CD4-positive, alpha-beta T cell treated with Interferon alpha-2 for 1 hour (primary cell): ENCODE measurements at places on chromosomes 13 and 19.

DNA sequence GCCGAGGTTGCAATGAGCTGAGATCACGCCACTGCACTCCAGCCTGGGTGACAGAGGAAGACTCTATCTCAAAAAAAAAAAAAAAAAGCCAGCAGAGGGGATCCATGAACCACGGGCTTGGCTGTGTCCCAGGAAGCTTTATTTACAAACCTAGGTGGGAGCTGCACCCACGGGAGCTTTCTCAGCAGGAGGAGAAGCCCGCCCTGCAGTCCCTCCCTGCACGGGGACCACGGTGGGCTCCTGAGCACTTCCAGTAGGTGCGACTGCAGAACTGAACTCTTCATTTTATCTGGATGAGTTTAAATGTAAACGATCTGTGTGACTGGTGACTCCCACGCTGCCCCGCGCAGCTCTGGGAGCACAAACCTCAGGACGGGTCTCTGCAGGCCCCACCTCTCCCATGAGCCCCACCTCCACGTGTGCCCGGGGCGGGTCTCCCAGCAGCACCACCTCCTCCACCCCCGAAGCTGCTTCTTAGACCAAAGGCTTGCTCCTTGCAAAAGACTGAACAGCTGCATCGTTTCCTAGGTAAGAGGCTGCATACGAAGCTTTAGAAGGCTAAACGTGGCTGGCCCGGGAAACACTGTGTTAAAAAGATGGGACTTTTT, 66.4 kb downstream of the SPACA7 start:
- DNase-seq, result no peak

DNA sequence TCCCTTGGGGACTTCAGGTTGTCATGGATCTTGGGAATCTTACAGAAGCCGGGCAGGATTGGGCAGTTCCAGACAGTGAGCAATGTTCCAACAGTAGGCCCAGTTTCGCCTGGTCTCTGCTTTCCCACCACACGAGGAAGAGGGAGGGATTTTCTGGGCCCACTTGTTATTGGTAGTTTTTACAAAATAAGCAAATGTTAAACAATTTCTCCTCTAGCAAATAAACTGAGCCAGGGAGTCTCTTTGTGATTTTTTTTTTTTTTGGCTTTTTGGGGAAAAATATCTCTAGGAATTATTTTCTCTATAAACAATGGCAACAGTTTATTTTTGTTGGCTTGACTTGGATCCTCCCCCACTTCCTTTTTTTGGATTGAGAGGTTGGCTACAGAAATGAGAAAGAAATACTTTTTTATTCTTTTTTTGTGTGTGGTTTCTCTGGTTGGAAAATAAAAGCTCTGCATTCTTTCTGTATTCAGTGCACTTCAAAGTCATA, 89.3 kb downstream of the TM9SF2 start:
- DNase-seq, result no peak

DNA sequence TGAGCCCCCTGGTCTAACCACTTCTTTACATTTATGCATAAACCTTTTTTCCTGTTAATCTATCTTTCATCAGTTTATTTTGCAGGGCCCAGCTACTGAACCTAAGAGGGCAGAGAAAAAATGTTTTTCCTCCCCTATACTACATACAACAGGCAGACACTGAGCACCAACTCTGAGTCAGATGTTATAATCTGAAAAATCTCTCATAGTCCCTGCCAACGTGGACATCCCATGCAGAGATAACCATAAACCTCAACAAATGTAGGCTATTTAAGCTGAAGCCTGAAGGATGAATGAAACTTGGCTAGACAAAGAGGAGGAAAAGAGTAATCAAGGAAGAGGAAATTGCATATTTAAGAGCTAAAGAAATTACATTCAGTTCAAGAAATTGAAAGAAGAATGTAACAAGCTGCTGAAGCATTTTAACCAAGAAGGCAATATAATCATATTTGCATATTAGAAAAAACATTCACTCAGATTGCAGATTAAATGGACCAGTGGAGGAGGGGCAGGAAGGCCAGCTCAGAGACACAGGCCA, 2.6 kb downstream of the NEK3 start:
- DNase-seq, result no peak

- peak; percentile 14 for DNase-seq
Measured at GRCh38 chr13:42548731-42549551, 25.0 kb upstream of the TNFSF11 start.

DNA sequence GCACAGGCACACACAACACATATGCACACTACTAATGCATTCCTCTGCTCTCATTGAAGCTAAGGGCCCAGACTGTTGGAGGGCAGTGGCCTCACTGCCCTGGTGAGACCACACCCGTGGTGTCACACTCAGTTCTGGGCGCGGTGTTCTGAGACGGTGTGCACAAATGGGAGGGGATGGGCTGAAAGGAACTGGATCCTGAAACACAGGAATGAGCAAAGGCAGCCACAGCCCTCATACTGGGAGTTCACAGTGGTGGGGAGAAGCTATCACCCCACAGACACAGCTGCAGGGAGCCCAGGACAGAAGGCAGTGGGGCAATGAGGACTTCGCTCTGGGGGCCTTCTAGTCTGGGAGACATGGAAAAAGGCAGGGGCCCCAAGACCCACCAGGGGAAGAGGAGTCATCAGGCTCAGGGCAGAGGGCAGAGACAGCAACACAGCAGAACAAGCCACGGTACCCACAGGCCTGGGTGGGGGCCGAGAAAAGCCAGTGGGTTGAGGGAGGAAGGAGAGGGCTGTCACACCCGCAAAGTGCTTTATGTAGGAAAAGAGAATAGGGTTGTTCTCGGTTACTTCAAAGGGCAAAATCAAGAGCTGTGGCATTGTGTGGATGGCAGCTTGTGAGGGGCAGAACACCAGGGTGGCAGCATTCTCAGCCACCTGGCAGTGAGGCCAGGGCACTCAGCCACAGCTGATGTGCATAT, 75.4 kb upstream of the GPR183 start:
- no peak for DNase-seq

DNA sequence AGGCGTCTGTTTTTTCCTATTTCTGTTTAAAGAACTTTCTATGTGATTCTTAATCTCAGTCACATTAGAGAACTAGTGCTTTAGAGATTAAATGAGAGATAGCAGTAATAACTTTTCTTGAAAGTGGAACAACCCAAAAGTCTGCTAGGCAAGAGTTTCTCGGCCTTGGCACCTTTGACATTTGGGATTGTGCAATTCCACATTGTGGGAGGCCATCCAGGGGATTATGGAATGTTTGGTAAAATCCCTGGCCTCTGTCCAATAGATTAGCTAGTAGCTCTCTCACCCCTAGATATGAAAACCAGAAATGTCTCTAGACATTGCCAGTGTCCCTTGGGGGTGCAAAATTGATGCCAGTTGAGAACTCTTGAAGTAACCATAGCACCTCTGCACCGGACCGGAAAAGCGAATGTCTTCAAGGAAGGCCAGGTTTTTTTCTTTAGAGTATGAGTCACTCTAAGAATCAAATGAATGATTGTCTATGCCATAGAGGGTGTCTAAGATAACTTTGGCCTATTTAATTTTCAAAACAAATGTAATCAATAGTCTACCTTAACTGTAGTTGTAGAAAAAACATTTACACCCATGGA, 45.0 kb upstream of the IL17D start:
- DNase-seq, result no peak

- no peak for DNase-seq
Measured at GRCh38 chr13:30746791-30747190, 11.4 kb downstream of the ALOX5AP start.

- DNase-seq, result no peak
Measured at GRCh38 chr13:97280478-97280877, 58.3 kb downstream of the MBNL2 start.

GRCh38 chr19:35935911-35936737, at the start of gene LRFN3:
Gene LRFN3 (plus strand): TSS chr19:35936374. CDS start chr19:35939426, 3,052 bp downstream.
- DNase-seq, result peak; percentile 58

DNA sequence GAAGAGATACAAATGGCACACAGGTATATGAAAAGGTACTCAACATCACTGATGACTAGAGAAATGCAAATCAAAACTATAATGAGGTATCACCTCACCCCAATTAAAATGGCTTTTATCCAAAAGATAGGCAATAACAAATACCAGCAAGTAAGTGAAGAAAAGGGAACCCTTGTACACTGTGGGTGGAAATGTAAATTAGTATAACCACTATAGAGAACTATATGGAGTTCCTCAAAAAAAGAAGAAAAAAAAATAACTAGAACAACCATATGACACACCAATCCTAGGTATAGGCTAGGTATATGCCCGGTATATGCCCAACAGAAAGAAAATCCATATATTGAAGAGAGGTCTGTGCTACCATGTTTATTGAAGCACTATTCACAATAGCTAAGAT, 150.9 kb downstream of the VWA8 start:
- no peak for DNase-seq

GRCh38 chr13:42413484-42413815, 141.5 kb downstream of the AKAP11 start:
- no peak for DNase-seq

GRCh38 chr13:43848001-43848649, 31.4 kb downstream of the CCDC122 start:
- no peak for DNase-seq

GRCh38 chr19:18998276-18998675, 35.0 kb downstream of the SUGP2 start:
- DNase-seq, result no peak

GRCh38 chr13:91406619-91407018, 8.2 kb downstream of the GPC5 start:
- DNase-seq, result no peak

- no peak for DNase-seq
Measured at GRCh38 chr19:16161840-16162239, 11.5 kb downstream of the CIB3 start.

DNA sequence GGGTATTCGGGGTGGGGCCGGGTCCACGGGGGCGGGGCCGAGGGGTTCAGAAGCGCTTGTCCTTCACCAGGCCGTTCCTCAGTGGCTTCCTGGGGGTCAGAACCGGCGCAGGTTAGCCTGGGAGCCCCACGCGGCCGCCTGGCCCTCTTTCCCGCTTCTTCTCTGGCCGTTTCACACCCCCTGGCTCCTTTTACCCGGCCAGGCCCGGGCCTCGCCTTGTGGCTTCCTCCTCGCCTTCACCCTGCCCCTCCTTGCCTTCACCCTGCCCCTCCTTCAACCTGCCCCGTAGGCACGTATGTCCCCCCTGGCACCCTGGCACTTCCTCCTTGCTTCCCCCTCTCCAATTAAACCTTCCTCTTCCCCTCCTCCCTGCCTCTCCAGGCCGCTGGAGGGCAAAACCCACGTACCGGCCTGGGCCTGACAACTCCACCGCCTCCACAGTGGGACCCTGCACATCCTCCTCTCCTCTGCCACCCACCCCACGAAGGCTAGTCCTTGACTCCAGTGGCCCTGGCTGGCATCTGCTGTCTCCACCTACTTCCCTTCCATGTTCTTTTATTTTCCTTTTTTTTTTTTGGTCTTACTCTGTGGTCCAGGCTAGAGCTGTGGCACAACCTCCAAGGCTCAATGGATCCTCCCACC, 25.3 kb downstream of the CERS1 start:
- DNase-seq, result no peak

DNA sequence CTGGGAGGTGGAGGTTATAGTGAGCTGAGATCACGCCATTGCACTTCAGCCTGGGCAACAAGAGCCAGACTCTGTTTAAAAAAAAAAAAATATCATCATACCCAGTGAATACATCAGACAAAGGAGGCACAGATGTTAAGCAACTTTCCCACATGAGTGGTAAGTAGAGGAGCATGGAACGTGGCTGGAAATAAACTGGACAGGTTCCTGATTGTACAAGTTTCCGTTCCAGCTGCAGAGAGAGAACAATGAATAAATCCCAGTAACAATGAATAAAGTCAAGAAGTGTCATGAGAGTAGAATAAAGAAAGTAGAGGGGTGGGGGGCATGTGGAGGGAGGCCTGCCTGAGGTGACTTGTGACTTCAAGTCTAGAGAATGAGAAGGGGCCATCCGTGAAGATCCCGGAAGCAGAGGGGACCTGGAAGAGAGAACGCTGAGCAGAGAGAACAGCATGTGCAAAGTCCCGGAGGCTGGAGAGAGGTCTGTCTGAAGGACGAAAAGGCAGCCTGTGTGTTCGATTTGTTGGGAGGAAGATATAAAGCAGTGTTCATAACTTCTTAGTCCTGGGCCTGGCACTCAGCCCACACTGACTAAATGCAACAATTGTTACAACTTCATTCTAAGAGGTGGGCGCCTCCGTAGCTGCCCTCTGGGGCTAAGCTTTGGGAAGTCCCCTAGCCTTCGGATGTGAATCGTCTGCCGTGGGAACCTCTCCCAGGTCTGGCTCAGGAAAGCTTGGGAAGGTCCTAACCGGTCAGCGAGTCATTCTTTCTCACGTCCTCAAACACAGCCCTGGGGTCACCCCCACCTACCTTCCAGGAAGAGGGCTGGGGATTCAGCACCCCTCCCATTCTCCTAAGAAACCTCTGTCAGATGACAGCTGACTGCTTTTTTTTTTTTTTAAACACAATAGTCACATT, 15.3 kb upstream of the ARHGEF18 start:
- no peak for DNase-seq

- DNase-seq, result no peak
Measured at GRCh38 chr19:46862503-46862834, 1.7 kb downstream of the ARHGAP35 start.

GRCh38 chr19:41734585-41734984, 20.7 kb upstream of the CEACAM6 start:
- DNase-seq, result no peak

DNA sequence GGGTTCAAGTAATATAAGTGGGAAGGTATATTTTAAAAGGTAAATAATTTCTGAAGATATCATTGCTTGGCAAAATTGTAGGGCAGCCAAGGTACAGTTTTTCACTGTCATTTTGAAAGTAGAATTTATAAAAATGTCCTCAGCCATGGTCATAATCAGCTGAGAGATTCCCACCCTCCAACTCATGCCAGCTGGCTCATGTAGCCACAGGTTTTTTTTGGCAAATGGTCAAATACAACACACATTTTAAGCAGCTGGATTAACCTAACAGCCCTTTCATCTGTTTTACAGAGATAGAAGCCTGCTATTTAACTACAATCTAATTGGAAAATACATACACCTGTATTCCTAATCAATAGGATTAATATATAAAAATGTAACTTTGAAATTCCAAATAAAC, 619.2 kb upstream of the SGCG start:
- DNase-seq, result no peak

DNA sequence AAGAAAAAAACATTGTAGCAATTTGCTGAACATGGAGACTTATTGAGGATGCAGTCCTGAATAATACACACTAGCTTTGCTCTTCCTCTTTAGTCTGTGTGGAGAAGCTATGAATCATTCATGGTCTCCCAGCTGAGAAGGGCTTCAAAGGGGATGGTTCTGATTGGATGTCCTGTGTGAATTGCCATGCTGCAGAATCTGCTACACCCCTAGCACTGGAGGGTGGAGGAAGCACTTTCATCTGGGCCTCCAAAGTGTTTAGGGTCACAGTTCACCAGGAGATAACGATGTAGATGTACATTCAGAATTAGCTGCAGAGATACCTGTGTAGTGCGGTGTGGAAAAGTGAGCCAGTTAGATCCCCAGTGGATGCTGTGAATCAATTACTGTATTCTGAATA, 321.1 kb upstream of the EDNRB start:
- DNase-seq, result no peak

GRCh38 chr19:5867201-5868136, 2.9 kb downstream of the FUT5 start:
- DNase-seq, result no peak
